ENCODE measurements at places on chromosomes 16 and 17.
A peak's percentile ranks its signal among the peaks of the same experiment; 100 is the strongest.

- DNase-seq, result no peak
Observed at GRCh38 chr17:45110676-45111611, 21.4 kb downstream of the PLCD3 start.

DNA sequence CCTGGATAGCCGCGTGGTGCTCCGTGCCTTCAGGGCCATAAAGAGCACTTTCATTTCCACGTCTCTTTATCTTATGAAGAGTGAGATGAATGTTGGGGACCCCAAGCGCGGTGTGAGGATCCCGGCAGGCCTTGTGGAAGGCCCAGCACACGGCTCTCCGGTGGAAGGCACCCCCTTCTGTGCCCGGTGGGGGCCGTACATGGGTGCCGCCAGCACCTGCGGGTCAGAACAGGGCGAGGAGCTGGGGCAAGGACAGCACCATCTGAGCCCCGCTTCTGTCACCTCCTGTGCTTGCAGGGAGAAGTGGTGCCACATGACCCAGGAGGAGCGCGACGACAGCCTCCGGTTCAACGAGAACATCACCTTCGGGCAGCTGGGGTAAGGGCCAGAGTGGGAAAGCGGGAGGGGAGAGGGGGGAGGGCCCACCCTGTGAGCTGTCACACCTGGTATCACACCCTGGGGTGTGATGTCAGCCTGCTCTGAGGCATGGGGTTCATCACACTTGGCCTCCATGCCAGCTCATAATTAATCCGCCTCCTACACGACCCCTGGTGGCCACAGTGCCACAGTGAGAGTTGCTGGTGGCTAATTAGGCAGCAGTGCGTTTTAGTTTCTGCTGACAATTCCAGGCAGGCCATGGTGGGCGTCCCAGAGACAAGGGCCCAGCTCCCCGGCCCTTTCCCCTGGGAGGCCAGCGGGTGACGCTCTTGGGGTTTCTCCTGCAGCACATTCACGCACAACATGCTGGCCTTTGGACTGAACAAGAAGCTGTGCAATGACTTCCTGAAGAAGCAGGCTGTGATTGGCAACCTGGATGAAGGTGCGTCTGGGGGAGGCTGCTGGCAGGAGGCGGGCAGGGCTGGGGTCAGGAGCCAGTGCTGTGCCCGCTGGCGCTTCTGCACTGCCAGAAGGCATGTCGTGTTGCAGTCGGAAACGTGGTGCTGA is 25.7 kb downstream of the CIBAR2 start:
- DNase-seq, result peak; percentile 80

GRCh38 chr17:5248821-5249479 is 14.3 kb upstream of the SCIMP start:
- no peak for DNase-seq

- DNase-seq, result no peak
Observed at GRCh38 chr17:40354221-40355122, 10.1 kb downstream of the GJD3 start.

DNA sequence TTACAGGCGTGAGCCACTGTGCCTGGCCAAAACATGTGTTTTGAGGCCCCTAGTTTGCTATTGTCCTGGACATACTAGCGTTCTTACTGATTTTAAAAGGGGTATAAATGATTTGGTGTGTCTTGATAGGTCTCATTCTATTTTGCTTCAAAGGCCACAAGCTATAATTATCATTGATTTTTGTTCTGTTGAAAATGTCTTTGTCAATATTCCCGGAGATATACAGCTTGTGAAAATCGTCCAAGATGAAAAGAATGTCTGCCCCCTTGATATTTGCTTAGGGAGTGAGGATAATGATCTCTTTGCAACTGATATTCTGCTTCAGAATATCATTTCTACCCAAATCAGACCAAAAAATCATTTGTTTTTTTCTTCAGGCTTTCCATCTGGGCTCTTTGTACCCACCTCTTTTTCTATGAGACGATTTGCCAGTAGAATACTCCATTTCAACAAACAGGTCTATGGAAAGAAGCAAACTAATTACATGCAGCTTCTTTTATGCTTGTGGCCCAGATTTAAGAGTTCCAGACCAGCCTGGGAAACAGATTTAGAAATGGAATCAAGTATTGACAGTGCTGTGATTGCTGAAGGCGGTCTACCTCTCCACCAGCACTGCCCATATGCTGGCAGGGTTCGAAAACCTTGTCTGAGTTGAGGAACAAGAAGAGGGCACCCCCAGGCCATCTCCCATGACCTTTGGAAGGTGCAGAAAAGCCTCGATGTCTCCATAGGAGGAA is 14.1 kb upstream of the ST6GALNAC1 start:
- no peak for DNase-seq

GRCh38 chr17:41844971-41845370 is 7.3 kb downstream of the KLHL10 start:
- DNase-seq, result no peak

DNA sequence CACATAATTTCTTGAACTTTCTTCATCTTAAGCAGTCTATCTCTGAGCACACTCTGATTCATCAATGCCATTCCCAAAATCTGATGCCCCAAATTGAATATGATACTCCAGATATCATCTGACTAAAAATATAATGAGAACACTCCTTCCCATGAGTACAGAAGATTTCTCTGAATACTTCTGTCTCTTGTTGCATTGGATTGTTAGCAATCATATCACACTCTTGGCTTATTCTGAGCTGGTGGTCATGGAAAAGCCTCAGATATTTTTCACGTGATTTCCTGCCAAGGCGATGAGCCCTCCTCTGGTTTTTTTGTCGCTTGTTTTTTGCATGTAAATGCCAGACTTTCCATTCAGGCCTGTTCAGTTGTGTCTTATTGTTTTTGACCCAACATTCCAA is 87.2 kb downstream of the NOG start:
- DNase-seq, result no peak

- DNase-seq, result no peak
Observed at GRCh38 chr17:2027528-2028233, 2.3 kb upstream of the DPH1 start.

- DNase-seq, result peak; percentile 8
Observed at GRCh38 chr17:53032861-53033271, 789.9 kb upstream of the KIF2B start.

DNA sequence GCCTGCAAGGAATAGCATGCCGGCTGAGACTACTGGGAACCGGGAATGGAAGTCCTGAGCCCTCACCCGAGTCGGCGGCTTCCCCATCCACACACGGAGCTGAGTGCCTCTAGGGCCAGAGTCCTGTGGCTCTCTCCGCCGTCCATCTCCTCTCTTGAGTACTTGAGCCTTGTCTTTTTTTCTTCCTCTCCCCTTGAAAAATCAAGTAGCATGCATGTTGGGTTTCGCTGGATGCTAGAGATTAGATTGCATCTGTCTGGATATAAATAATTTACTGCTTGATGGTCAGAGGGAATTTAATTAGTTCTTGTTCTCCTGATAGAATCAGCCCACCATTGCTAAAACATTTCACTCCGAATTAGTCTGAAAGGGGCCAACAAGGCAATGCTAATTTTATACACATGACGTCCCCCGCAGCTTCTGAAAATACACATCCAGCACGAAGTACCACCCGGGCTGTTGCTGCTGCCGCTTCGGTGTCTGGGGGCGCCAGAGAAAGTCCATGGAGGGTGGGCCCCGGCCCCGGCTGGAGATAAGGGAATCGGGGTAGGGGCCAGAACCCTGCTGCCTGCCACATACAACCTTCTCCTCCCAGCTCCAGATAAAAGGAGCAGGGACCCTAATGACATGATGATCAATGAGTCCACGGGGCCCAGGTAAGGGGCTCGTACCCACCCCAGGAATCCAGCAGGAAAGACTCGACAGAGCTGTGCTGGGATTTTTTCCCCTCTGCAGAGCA is 48.5 kb downstream of the RBFOX3 start:
- DNase-seq, result no peak

GRCh38 chr16:10631886-10632285 is 51.5 kb upstream of the EMP2 start:
- no peak for DNase-seq

DNA sequence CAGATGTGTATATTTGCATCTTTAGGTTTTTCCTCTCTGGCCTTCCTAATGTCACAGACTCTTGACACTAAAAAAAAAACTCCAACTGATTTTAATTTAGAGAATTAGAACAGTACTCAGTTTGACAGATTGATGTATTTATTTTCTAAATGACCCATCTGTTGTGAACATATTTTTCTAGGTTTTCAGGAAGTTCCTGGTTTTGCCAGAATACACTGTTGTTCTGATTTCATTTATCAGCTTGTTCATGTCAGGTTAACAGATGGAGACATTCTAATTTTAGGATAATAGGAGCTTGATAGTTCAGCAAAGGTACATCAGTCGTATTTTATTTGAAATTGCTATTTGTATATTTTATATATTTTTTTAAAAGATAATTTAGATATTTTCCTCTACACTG is 133.4 kb downstream of the TANC2 start:
- no peak for DNase-seq

DNA sequence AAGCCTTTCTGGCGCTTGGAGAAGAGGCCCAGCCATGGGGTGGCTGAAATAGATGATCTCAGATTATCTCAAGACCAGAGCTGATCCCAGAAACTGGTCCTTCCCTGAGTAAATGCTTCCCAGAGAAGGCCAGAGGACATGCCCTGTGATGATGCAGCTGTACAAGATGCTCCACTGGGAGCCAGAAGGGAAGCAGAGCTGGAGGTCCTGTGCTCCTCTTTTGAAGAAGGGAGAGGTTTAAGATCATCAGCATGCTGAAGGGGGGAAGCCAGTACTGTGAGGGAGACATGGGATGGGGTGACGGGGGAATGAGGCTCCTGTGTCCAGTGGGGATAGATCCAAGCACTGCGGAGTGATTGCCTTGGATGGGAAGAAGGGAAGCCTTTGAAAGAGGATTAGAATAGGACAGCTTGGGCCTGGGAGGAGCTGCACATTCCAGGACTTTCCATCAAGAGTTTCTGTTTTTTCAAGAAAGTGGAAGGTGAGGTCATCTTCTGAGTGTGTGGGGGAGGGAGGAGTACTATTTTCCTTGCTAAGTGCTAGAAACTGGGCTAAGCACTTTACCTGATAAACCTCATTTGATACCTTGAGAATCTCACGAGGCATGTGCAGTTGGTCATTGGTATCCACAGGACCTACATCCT is 16.4 kb upstream of the ALOX15B start:
- DNase-seq, result no peak

- peak; percentile 90 for DNase-seq
Observed at GRCh38 chr17:48484850-48485249, 46.0 kb downstream of the HOXB1 start.

GRCh38 chr17:78040440-78041385 is 82.2 kb downstream of the TNRC6C start:
- peak; percentile 63 for DNase-seq

DNA sequence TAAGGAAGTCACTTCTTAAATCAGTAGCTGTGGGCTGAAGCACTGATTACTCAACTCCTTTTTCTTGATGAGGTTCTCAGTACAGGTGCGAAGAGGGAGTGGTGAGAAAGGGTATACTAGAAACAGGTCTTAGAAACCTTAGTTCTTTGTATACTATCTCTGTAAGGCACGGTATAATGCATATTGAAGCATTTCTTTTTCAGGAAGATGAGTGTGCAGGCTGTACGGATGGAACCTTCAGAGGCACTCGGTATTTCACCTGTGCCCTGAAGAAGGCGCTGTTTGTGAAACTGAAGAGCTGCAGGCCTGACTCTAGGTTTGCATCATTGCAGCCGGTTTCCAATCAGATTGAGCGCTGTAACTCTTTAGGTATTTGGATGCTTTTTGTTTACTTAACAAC is 39.2 kb downstream of the CYLD start:
- no peak for DNase-seq

DNA sequence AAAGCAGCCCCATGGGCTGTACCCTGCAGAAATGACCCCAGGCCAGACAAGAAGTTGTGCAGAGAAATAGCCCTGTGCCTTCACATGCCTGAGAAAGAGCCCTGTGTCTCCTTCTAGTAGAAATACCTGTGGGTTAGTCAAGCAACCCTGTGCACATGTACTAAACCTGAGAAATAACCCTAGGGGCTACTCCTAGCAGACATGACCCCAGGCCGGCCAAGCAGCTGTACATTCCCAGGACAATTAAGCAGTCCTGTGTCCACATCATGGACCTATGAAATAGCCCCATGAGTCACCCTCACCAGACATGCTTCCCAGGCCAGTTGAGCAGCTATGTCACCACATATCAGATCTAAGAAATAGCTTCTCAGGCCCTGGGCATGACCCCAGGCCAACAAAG is 519.7 kb upstream of the CA10 start:
- DNase-seq, result no peak

- peak; percentile 32 for DNase-seq
Observed at GRCh38 chr16:14249291-14250032, 178.3 kb downstream of the MRTFB start.

DNA sequence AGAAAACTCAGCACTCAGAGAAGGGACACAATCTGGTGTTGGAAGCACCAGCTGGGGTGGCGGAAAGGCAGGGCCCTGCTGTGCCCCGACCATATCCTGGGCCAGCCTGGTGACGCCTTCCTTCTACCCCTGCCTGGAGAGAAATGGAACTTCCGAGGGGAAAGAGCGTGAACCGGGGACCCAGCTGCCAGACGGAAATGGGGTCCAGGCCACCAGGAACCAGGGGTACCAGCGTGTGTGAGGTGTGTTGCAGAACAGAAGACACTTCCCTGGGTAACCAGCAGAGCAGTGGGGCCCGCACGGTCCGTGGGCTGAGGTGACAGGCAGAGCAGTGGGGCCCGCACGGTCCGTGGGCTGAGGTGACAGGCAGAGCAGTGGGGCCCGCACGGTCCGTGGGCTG is 6.8 kb downstream of the RAB40B start:
- no peak for DNase-seq

DNA sequence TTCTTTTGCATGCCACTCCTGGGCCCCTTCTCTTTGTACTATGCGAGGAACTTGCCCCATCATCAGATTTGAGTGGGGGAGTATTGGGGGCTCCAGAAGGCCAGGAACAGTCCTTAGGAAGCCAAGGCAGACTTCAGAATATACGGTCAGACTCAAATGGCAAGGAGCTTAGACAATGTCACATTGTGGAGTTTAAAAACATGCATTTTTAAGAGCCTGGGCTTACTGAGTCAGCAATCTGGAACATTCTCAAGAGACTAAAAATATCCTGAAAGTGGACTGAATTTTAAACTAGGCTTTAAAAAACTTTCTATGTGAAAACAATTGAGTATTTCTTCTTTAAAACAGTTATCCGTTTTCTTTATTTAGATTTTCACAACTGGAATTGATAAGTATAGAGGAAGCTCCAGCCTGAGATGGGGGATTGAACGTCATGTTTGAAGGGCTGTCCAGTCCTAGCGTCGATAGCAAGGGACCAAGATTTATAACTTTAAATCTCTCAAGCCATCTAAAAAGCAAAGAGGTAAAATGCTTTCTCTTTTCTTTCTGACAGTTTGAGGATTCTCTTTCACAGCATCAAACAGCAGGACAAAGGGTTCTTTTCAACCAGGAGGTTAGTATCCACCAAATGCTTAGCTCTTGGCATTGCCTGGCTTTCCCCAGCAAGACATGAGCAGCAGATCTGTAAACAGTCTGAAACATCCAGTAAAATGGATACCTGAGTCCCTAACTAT is 45.8 kb upstream of the CDRT4 start:
- DNase-seq, result no peak

All from A172 (cell line).